ENCODE measurements at places on chromosomes 12 and 14.

DNA sequence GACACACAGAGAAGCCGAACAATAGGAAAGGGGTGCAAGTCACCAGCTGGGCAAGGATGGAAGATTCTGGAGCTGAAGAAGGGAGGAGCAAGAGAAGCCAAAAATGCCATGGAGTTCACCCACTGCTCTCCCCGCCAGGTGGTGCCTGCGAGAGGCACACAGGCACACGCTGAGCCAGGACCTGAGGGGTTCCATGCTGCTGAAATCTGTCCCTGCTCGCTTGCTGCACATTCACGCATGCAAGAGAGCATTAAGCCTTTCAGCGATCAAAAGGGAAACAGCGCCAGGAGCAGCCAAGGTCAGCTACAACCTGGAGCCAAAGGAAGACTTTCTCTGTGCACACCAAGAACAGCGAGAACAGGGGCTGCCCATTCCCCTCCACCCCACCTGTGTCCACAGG is 104.1 kb downstream of the ANO2 start:
- DNase-seq: no peak

GRCh38 chr14:77746064-77746702 is 14.8 kb downstream of the SNW1 start:
- DNase-seq: no peak

GRCh38 chr12:108307006-108307405 is 32.1 kb downstream of the CMKLR1 start:
- DNase-seq: peak; percentile 61

- DNase-seq: peak; percentile 85
These were observed at the start of gene LIMA1 for GRCh38 chr12:50283229-50283923. Gene LIMA1 (minus strand): TSS chr12:50283520. CDS start chr12:50248751, 34,769 bp downstream.

DNA sequence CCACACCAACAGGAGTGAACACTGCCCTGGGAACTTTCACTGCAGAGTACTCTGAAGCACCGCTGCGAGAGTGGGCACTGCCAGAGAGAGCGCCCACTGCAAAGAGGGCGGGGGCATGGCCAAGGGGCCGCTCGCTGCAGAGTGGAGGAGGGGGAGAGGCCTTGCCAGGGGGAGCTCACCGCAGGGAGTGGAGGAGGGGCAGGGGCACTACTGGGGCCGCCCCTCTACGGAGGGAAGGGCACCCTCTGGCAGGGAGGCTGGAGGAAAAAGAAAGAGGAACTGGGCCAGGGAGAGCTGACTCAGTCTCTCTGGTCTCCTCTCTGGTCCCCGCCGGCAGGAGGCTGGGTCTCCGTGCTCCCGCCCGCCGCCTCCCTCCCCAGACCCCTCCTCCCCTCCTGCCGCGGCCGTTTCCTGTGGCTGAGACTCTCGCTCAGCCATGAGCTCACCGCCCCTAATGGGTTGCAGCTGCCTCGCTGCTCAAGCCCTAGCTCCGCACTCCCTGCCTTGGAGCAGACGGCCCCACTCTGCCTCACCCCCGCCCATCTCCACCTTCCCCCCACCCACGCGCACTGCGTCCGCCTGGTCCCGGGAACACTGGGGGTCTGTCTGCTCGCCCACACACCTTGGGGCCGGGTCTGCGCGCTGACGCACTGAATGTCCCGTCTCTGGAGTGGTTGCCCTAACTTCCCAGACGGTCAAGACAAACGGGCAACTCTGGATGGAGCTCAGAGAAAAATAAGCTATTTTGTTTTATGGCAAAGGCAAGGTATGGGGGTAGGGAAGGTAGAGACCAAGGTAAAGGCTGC is 1.3 kb downstream of the ARHGEF40 start:
- DNase-seq: peak; percentile 82

DNA sequence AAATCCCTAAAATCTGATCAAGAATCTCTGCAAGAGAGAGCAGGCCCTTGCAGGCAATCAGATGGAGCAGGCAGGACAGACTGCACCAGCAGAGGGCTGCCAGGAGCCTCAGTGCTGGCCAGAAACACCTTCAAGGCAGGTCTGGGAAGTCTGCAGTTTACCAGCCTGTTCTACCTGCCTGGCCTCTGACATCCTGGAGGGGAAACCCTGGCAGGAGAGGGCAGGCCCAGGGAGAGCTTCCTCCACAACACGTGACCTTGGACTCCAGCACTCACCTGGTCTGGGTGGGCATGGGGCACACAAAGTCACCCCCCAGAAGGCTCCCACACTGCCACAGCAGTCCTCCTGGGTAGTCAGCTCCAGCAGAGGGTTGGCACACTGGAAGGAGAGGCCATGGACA is 56.0 kb downstream of the ISCA2 start:
- DNase-seq: peak; percentile 34

- no peak for DNase-seq
These were observed 21.7 kb upstream of the GPATCH2L start for GRCh38 chr14:76129851-76130576.

- DNase-seq: no peak
These were observed 52.7 kb downstream of the ESRRB start for GRCh38 chr14:76428611-76429010.

- DNase-seq: peak; percentile 65
These were observed 4.9 kb downstream of the ATP2B1 start for GRCh38 chr12:89703768-89704167.

DNA sequence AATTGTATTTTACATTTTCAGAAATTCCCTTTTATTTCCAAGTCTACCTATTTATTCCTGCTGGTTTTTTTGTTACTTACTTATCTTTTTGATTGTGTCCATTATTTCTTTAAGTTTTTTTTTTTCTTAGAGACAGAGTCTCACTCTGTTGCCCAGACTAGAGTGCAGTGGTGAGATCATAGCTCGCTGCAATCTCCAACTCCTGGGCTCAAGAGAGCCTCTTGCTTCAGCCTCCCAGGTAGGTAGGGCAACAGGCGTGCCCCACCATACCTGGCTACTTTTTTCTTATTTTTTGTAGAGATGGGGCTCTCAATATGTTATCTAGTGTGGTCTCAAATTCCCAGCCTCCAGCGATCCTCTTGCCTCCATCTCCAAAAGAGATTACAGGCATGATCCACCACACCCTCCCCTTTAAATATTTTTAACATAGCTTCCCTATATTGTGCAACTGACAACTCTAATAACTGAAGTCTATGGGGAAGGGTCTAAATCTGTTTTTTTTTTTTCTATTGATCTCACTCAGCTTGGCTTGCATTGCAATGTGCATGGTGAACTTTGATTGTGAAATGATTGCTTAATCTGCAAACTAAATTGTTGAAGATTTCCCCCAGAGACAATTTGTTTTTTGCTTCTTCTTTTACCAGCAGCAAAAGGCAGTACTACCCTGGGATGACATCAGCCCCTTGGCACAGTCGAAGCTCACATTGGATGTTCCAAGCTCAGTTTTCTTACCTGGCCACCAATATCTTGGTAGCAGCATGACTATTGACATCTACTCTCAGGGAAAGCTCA is 25.7 kb upstream of the COCH start:
- DNase-seq: no peak

DNA sequence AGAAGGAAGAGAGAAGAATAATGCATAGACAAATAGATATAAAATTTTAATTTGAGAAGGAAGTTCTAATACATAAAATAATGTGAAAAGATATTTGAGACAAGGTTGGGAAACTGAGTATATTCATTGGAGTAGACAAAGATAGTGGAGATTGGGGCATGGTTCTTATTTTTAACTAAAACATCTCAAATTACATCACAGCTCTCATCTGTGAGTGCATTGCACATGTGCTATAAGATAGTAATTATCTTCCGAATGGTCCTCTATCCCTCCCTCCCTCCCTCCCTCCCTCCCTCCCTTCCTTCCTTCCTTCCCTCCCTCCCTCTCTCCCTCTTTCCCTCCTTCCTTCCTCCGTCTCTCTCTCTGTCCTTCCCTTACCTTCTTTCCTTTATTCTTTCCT is 1104.0 kb upstream of the FLRT2 start:
- no peak for DNase-seq

DNA sequence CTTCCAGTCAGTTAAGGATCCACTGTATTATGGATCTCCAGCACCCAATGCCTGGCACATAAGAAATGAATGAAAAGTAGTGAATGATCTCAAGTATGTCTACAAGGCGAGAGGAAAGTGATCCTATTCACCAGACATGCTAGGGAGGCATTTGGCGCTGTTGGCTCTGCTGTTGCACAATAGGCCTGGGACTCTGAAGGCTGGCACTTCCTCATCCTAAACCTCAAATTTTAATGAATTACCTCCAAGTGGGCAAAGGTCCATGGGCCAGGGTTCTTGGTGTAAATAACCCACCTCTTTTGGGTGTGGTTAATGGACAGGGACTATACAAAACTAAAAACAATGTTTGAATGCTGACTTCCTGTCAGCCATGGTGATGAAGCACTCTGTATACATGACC is 173.4 kb upstream of the PZP start:
- no peak for DNase-seq

DNA sequence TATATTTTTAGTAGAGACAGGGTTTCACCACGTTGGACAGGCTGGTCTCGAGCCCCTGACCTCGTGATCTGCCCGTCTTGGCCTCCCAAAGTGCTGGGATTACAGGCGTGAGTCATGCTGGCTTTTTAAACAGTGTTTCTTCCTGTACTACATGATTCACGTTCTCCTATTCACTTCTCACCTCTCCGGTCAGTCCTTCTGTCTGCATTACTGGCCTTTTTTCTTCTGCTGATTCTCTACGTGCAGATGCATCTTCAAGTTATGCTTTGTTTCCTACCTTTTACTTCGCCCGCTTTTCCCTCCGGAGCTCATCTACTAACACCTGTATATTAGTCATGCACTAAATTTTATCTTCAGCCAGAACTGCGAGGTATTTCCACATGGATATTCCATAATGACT is 296.2 kb upstream of the FLRT2 start:
- peak; percentile 89 for DNase-seq

DNA sequence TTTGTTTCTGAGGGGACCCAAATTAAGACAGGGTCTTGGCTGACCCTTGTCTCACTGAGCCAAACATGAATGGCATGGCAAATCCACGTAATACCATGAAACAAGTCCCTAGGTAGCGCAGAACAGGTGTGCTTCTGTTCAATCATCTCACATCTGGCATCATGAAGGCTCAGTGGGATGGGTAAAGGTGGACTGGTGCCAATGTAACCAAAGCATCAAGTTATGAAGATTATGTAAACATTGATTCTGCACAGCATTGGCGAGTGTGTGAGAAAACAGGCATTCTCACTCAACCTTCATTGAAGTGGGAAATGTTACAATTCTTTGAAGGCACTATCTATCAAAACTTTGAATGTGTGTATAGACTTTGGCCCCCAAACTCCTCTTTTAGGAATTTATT is 41.9 kb downstream of the PTGER2 start:
- DNase-seq: no peak

DNA sequence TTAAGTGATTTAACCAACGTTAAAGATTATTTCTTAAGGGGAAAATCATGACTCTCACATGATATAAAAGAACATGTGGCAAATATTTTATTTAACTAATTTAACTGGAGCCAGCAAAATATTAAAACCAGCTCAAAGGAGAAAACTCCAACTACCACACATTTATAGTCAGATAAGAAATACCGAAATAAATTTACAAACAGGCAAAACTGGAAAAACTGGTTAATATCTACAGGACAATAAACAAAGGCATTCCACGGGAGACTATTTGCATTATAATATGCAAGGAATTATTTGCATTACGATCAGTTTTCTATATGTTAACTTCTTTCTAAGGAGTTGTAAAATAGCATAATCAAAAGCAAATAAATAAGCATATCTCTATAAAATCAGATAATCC is 13.8 kb upstream of the BCL2L14 start:
- DNase-seq: no peak

DNA sequence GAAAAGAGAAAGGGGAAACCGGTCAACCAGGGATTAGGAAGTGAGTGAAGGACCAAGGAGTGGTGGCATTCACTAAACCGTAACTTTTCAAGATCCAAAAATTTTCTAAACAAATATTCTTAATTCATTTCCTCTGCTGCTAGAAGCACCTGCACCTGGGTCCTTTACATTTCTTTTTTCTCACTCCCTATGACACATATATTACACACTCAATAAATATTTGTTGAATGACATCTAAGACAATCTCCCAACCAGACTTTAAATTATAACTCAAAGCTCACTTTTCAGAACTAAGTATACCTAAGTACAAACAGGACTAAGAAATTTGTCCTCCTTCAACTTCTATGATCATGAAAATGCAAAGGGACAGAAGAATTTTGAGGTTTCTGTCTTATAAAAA is 11.1 kb downstream of the TTC5 start:
- no peak for DNase-seq

DNA sequence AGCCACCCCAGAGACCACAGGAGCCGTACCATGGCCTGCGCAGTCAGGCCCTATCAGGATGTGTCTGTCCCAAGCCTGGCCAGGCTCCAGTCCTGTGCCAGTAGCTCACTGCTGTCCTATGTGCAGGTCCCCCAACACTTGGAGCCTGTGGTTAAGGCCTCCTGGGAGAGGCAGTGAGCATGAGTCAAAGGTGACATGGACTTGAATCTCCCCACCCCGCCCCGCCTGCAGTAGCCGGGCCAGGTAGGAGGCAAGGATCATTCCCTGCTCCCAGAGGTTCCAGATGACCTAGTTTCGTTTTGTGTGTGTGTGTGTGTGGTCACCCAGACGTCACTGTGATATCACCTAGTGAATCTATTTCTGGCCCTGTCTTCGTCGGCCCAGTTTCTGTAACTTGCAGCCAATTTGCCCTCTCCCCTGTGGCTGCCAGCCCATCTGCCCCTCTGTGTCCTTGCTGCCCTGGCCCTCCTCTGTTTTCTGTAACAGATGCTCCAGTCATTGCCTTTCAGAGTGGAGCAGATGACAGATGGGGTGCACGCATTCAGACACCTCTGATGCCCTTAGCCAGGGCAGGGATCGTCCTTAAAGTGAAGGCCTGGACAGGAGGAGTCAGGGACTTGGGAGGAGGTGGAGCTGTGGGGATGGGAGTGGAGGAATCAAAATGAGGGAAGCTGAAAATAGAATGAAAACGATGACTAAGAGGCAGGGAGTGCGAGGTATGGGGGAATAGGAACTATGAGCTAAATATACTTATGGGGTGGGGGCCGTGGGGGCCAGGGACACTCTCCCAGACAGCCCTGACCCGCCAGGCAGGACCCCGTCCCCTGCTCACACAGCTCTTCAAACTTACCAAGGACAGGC is 37.4 kb downstream of the SLC6A12 start:
- peak; percentile 56 for DNase-seq

GRCh38 chr14:53124786-53125185 is 28.3 kb downstream of the DDHD1 start:
- DNase-seq: no peak

DNA sequence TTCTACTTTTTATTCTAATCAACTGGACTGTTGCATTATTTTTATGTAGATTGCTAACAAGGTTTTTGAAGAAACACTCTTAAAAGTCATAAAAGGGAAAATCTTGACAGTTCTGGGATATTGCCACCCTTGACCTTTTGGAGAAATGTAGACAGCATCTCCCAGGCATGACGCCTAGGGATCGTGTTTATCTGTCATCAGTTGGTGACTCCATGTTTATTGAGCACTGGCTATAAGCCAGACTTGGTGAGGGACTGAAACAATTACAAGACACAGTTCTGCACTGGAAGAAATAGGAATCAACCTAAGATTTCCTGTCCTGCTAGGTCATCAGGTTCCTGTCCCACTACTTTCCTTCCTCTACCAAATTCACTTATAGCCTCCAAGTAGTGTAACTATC is 34.5 kb downstream of the HMGA2 start:
- DNase-seq: no peak

- DNase-seq: no peak
These were observed 10.3 kb downstream of the PACS2 start for GRCh38 chr14:105324871-105325270.

Measured in NCI-H226 (cell line).